Activated naive CD4-positive, alpha-beta T cell treated with anti-CD3 and anti-CD28 coated beads, Interleukin-2, amount 10 ng/mL, durations not matched to agents 7 days and 5 days (primary cell): ENCODE measurements at places on chromosomes 12 and 14.
A peak's percentile ranks its signal among the peaks of the same experiment; 100 is the strongest.

DNA sequence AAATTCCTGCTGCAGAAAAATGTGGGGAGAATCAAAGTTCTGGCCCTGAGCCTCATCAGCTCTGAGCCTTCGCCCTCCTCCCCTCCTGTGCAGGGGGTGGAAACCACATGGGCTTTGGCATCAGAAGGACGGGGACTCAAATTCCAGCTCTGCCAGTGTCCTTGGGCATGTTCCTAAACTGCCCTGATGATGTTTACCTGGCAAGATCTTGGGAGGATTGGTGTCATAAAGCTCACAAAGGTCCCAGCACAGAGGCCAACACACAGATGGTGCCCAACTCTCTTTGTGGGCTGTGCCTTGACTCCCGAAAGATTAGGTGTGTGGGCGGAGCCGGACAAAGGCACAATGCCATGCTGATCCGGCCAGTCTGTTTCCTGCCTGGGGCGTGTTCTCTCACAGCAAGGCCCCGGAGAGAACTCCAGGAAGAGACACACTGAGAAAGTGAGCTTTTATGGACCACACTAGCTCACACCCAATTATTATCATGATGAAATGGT, 20.5 kb upstream of the CLMN start:
- DNase-seq: no peak

DNA sequence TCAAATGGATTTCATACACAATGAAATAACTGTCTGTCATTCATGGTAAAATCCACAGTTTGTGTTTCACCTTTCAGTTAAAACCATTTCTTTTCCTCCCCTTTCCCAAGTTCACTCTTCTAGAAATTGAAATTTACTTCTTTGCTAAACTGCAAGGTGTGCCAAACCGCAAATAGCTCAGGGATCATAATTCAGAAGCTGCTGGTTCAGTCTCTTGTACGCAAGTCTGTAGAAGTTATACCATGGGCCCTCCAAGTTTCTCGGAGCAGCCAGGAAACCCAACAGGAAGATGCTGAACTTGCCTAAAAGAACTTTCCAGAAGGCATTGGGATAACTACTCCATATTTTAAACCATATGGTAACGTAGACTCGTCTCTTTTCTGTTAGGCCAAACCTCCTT, 268.9 kb downstream of the FLRT2 start:
- no peak for DNase-seq

- DNase-seq: no peak
These were observed 75.0 kb upstream of the MAP1LC3B2 start for GRCh38 chr12:116483959-116484750.

DNA sequence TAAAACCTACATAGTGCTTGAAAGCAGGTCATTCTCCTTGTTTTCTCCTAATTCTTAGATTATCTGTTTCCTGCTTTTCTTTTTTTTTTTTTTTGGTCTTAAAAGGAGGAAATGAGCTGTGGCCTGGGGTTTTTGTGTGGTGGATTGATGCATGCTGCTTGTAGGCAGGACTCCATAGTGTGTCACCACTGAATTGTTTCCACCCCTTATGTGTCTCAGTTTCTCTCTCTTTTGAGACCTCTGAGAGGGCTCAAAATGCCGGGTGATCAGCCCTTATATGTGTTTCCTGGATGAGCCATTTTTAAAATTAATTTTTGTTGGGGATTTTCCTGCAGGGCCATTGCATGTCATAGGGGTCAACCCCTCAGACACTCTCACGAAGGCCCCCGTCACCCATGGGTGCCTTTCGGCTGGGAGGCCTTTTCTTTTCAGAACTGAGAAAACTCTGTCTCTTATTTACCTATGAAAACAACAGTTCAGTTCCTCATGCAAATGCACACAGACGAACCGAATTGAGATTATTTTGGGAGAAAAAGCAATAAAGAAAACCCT, 32.0 kb upstream of the LRRK2 start:
- DNase-seq: peak; percentile 36

DNA sequence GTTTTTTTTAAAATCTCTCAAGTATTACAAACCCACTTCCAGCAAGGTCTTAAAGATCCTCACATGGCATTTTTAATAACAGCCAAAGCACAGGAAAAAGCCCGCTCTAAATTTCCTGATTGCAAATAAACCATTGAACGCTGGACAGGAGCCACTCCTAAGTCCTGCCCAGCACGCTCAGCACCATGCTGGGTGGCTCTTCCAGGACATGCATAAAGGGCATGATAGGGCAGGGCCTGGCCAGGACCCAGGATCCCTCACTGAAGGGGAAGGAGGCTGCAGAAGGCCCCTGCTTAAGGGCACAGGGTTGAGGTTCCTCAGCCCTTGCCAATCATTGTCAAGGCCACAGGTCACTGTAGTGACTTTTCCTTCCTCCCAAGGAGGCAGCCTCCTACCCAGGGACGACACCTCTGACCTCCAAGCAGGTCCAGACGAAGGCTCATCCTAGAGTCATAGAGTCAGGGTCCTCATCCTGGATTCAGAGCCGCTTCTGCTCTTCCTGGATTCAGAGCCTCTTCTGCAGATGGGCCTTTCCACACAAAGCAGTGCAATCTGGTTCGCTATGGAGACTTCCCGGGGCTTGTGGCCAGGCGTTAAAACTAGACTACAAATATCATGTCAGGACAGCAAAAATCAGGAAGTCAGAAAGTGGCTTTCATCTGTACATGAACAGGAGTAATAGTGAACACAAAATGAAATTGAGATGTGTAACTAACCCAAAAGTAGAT, 123.8 kb downstream of the GCH1 start:
- DNase-seq: peak; percentile 10

DNA sequence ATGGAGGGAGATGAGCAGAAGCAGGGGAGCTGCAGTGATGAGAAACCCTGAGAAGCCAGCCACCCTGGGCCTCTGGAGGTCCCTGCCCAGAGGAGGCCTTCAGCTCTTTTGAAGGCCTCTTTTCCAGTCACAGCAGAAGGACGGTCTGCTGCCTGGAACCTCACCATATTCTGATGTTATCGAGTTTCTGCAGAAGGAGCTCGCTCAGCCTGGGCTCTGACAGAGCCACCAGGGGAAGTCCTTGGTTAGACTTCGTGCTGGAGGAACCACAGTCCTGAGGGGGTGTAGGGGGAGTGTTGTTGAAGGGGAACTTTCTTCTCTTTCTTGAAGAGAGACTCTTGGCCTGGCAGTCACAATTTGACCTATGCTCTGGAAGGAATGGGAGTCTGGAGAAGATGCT, 25.1 kb upstream of the BATF start:
- no peak for DNase-seq

- no peak for DNase-seq
These were observed 128.9 kb downstream of the NCOR2 start for GRCh38 chr12:124438437-124439056.

- DNase-seq: no peak
These were observed 6.0 kb downstream of the ACVRL1 start for GRCh38 chr12:51913071-51914033.

- DNase-seq: no peak
These were observed 259.8 kb downstream of the NUAK1 start for GRCh38 chr12:105878964-105879363.

GRCh38 chr12:76190299-76190698, 105.8 kb upstream of the NAP1L1 start:
- DNase-seq: no peak

GRCh38 chr12:12216349-12217017, 50.4 kb downstream of the LRP6 start:
- DNase-seq: no peak

GRCh38 chr14:27049701-27050100, 451.9 kb upstream of the NOVA1 start:
- no peak for DNase-seq

DNA sequence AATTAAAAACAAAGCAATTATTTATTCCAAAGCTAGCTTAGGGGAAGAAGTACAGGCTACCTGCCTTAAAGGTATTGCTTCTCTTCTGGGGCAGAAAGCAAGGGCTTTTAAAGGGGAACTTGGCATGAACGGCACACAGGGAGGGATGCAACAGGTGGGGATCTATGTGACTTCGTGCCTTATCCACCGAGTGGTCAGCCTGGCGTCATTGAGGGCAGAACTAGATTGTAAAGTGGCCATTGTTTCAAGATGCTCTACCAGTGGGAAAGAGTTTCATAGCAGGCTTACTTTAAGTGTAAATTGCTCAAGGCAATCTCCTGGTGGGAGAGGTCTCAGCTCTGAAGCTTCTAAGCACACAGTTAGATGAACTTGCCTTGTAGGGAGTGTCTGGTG, 360.4 kb downstream of the ATP23 start:
- no peak for DNase-seq

DNA sequence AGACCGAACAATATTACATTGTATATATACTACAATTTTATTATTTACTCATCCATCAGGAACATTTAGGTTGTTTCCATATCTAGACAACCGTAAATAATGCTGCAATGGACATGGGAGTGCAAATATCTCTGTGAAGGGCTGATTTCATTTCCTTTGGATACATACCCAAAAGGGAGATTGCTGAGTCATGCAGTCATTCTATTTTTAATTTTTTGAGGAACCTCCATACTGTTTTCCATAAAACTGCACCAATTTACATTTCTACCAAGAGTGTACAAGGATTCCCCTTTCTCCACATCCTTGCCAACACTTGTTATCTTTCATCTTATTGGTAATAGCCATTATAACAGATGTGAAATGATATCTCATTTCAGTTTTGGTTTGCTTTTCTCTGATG, 84.7 kb downstream of the SLC41A2 start:
- DNase-seq: no peak

DNA sequence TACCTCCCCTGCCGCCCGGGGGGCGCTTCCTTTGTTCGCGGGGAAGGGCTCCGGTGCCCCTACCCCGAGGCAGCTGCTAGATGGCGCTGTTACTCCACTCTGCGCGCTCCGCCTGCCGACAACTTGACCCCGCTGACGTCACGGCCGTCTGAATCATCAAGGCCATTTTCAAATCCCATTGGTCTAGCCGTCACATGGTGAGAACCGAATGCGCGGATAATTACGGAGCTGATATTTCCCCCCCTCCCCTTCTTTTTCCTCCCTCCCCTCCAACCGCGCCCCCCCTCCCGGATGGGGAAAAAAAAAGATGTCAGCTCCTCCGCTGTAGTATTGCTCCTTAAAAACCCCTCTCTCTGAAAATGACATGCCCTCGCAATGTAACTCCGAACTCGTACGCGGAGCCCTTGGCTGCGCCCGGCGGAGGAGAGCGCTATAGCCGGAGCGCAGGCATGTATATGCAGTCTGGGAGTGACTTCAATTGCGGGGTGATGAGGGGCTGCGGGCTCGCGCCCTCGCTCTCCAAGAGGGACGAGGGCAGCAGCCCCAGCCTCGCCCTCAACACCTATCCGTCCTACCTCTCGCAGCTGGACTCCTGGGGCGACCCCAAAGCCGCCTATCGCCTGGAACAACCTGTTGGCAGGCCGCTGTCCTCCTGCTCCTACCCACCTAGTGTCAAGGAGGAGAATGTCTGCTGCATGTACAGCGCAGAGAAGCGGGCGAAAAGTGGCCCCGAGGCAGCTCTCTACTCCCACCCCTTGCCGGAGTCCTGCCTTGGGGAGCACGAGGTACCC, at the start of gene HOXC10:
Gene HOXC10, plus strand, starts transcription at position 246 of the 791 bp plus-strand sequence. Its CDS starts 114 bp downstream, at position 360.
- peak; percentile 85 for DNase-seq

DNA sequence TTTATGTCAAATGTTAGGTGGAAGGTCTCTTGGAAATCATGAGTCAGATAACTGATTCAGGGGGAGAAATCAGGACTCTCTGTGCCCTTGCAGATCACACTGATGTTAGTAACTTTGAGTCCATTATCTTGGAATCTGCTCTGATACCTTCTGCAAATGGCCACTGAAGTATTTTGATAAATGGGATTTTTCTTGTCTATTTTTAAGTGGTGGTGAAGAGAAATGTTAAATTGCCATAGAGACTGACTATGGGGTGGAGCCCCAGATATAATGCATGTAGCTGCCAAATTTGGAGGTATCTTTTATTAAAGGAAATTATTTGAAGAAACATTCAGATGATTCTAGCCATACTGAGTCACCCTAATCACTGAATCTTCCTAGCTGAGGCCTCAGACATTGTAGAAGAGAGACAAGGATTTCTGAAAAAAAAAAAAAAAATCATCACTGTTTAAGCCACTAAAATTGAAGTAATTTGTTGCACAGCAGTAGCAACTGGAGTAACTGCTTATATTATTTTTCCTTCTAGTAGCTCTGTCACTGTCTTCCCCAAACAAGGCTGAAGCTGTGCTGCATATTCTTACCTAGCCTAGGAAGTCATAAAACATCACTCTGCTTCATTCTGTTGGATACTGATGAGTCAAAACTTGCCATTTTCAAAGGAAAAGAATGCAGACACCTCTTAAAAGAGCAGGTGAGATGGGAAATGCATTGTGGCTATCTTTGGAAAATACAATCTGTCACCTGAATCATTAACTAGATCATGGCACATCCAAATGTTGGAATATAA, 36.0 kb upstream of the CLEC14A start:
- no peak for DNase-seq

DNA sequence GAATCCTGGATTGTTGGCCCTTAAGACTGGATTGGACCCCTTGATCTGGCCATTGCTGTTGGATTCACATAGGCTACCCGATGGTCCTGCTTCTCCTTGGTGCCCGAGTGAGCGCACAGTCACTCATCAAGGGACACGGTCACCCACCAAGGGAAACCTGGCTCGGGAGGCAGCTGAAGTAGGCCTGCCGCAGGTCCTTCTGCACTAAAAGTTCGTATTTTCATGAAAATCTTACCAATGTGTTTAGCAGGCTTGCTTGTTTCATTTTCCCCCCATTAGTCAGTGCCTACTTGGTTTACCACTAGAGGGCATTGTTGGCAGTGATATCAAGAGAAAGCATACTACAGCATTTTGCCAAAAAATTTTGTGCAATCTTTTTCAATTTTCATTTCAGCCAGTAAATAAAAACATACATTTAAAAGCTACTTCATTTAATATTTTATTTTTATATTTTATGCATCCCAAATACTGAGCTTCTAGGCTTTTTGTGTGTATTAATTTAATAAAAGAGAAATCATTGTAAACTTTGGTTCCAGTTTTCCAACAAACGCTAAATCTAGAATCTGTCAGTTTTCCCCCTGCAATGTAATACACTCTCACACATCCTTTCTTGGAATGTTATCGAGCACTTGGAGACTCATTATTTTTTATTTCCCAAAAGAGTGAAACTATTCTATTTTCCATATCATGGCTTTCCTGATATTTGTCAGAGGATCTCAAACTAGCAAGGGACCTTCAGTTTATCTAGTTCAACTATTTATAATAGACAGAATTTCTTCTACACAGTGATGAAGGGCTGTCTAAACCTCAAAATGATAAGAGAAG, 116.7 kb downstream of the LMNTD1 start:
- peak; percentile 35 for DNase-seq

- peak; percentile 35 for DNase-seq
These were observed 56.1 kb upstream of the DYRK2 start for GRCh38 chr12:67592228-67593011.

DNA sequence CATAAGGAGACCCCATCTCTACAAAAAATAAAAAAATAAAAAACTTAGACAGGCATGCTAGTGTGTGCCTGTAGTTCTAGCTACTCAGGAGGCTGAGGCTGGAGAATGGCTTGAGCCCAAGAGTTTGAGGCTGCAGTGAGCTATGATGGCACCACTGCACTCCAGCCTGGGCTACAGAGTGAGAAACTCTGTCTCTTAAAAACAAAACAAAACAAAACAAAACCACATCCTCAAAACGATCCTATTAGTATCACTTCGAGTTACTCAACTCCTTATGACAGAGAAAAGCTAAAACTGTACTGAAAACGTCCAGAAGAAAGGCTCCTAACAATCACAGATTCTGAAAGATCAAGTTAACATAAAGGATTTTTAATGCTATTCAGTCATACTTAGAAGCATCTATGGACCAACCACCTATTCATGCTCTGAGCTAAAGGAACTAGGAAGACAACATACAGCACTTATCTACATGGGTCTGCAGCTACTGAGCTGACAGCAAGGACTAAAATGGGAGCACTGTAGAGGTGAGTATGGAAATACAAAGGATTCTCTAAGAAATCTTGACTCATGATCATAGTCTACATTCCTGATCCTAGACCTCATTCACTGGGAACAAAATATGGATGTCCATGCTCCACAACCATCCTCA, 75.3 kb upstream of the DUSP6 start:
- peak; percentile 46 for DNase-seq
